ENCODE measurements at places on chromosomes 6 and 20.

DNA sequence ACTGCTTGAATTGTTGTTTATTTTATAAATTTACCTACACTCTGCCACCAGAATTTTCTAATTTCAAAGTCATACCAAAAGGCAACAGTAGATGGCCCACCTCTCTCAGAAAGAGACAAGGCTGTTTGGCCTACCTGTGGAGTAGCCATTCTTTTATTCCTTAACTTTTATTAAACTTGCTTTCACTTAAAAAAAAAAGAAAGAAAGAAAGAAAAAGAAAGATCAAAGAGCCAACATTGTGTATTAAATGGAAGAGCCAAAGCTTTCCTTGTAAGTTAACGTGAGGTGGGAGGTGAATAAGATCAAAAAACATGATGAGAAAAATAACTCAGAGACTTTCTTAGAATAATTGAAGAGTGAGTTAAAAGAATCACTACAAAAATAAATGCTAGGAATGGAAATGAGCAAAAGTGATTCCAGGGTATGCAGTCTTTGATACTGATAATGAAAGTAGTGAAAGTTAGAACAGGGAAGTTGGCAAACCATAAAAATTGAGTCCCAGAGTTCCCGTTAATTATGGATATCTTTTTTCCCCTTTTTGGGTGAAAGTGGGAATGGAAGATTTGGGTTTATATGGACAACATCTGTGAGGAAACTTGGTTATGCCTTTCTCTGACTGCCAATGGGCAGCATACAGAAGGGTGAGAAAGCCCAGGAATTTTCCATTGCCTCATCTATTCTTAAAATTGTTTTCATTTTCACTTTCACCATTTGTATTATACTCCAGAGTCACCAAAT is 35.9 kb upstream of the MYB start:
- no peak for DNase-seq

DNA sequence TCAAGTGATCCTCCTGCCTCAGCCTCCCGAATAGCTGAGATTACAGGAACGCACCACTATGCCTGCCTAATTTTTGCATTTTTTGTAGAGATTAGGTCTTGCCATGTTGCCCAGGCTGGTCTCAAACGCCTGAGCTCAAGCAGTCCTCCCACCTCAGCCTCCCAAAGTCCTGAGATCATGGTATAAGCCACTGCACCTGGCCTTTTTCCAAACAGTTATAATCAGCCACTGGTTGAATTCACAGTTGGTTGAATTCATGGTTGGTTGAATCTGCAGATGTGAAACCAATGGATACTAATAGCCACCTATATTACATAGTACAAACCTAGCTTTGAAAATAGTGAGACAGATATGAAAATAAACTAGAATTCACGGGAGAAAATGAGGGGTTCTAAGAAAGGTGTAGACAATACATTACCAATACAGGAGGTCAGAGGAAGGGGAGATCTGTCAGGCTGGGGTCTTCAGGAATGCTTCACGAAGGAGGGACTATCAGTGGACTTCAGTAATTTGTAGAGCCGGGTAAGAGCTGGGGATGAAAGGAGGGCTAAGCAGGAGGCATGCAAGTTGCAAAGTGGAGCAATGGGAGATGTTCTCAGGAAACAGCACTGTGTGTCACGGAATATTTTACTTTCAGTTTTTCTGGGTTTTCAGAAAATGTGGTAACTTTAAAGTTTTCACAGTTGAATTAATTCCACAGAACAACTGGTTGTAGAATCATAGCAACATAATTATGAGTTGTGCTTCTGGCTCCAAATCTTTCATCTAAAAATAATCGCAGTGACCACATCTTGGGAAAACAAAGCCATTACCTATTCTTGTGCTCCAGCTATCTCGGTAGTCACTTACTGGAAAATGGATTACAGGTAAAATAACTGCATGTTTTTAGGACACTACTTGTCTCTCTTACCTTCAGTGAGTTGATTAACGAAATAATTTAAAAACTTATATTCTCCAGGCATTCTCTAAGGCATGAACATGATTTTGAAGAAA is 12.9 kb upstream of the CEP85L start:
- DNase-seq, result no peak

GRCh38 chr20:63826753-63827152 is 4.3 kb downstream of the ZBTB46 start:
- no peak for DNase-seq

DNA sequence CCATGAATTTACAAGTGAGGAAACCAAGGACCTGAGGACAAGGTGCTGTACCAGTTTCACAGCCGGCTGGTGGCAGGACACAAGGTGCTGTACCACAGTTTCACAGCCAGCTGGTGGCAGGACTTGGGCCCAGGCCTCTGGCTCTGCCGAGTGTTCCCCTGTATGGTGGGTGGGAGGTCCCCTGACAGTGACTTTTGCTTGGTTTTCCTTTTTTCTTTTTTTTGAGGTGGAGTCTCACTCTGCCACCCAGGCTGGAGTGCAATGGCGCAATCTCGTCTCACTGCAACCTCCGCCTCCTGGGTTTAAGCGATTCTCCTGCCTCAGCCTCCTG is 212.4 kb downstream of the LY86 start:
- DNase-seq, result no peak

- DNase-seq, result no peak
Observed at GRCh38 chr6:16199804-16200203, 38.6 kb upstream of the GMPR start.
